ENCODE measurements at places on chromosomes 5 and 9.
A peak's percentile ranks its signal among the peaks of the same experiment; 100 is the strongest.

DNA sequence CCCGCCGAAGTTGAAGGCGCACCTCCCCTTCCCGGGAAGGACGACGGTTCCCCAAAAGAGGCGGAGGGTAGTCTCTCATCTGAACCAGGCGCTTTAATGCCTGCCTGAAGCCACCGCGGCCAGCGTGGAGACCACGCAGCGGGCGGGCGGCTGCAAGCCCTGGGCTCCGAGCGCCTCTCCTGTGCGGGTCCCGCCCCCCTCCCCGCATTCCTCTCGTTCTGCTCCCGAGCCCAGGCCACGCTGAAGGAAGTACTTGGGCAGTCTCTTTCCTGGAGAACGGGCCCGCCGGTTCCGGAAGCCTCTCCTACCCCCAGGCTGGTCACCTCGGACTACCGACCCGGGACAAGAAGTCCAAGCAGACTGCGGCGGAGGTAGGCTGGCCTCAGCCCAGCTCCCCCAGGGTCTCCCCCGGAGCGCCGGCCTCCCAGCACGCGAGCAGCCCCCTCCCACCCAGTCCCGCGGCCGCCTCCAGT, 571 bp downstream of the PPIC start:
- DNase-seq, result peak; percentile 9

GRCh38 chr9:88799541-88800328, 191.5 kb upstream of the S1PR3 start:
- DNase-seq, result no peak

GRCh38 chr5:45568813-45569212, 127.4 kb downstream of the HCN1 start:
- no peak for DNase-seq

DNA sequence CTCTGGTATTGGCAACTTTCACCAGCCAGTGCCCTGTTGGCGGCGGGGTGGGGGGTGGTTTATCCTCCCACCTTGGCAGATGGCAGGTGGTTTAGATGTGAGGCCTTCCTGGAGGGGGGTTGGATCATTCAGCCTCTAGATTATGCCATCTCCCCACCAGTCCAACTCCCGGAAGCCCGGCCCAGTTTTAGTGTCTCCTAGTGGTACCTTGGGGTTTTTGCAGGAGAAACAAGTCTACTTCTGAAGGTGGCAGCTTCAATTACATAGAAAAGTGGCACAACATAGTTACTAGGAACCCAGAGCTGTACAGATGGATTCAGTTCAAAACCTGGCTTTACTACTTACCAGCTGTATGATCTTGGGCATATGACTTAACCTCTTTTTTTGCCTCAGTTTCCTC, 11.3 kb downstream of the PRLR start:
- no peak for DNase-seq

DNA sequence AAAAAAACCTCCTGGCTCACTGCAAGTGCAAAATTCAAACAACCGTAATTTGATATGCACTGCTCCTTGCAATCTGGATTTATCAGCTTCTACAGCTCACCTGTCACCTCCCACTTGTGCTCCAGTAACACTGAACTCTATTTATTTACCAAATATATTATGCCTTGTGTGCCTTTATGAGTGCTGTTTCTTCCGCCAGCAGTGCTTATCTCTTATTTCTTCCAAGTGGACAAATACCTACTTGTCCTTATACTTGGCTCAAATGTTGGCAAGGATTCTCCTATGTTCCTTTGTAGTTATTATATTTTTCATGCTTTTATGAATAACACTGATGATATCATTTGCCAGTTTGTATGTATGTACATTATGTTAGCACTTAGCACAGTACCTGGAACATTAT, 145.7 kb upstream of the ARRDC3 start:
- DNase-seq, result no peak

DNA sequence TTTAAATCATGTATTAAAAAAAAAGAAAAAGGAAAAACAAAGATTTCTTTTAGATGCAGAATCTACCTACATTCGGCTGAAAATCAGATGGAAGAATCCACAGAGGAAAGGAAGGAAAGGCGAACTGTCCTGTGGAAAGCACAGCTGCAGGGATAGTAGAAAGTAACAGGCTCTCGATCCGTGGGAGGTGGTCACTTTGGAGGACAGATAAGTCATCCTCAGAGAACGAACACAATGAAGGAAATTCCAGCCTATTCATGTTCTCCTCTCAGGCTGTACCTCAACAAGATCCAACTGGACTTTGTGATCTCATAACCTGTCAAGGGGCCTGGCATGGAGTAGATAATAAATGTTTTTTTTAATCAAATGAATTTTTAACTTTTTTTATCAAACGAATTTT, 72.8 kb downstream of the NR6A1 start:
- no peak for DNase-seq

GRCh38 chr9:120696551-120697230, 17.6 kb downstream of the MEGF9 start:
- DNase-seq, result no peak

- no peak for DNase-seq
These were observed 685.8 kb downstream of the MAT2B start for GRCh38 chr5:164191240-164191639.

GRCh38 chr5:87027570-87027969, 240.1 kb upstream of the RASA1 start:
- no peak for DNase-seq

- no peak for DNase-seq
These were observed 185.1 kb downstream of the FSTL4 start for GRCh38 chr5:133427121-133427777.

- DNase-seq, result no peak
These were observed 5.5 kb downstream of the FOXD1 start for GRCh38 chr5:73442996-73443627.

DNA sequence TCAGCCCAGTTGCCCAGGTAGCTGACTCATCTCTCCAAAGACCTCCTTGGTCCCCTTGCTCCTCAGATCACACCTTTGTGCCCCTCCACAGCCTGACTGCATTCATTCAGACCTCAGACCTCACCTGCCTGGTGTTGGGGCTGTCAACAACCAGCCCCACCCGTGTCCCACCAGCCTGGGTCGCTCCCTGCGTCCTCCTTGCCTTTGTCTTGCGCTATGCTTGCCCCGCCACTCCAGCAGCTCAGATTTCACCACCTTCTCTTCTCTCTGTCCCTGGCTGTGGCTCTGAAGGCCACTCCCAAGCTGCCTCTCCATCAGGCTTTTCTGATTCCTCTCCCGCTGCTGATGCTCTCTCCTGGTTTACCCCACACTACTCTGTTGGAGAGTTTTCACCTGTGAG, 103.5 kb downstream of the MVB12B start:
- DNase-seq, result no peak

DNA sequence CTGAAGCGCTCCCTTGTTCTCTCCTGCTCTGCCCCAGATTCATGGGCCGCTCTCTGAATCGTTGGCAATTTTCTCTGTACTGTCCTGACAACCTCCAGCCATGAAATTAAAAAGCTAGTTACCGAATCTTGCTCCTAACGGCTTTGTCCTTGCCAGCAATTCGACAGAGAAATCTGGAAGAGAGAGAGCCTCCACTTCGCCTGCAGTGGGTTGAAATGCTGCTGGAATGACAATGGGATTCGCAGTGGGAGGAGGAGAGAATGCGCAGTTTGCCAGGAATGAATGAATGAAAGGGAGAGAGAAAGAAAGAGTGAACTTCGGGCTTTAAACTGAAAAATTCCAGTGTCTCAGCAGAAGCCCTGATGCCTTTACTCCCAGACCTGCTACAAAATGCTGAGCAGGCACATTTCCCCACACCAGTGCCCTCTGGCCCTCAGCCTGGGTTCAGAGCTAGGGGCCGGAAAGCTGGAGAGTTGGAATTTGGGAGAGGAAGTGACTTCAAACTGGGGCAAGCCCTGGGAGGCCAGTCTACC, 11.5 kb upstream of the BOD1 start:
- DNase-seq, result no peak

DNA sequence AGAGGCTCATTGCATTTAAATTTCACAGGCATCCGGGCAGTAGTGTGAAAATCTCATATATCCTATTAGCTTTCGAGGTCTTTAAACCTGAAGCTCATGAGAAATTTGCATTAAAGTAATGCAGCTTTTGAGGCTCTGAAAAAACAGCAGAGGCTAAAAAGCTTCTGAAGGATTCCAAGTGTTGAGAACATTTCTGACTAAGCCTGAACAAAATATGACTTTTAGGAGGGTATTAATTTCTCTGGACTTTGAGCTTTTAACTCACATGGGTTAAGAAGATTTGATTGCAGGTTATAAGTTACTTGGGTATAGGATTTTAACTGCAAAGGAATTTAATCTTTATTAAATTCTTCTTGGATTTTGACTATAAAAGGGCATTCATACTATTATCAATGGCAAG, 743.9 kb downstream of the TLE1 start:
- DNase-seq, result no peak

DNA sequence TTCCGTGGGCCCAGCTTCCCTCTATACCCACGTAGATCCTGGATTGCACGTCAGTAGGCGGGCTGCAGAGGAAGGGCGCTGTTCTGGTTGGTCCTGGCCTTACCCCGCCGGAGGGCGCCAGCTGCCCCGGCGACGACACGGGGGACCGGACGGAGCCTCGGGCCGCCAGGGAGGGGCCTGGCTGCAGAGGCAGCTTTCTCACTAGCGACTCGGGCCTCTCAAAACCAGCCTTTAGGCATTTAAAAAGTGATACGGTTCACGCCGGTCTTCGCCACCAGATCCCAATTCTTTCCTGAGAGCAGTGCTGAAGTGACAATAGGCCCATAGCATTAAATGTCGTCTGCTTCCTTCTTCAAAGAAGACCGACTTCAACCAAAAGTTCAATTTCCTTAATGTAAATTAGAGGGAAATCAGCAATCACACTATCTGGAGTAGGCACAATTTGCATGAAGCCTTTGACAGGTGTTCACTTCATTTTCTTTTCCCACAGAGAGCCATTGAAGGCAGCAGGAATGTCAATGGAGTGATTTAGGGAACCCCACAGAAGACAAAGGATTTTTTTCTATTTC, 17.6 kb upstream of the UBE2D2 start:
- DNase-seq, result peak; percentile 69

GRCh38 chr5:139451878-139452660, 10.5 kb downstream of the ECSCR start:
- peak; percentile 11 for DNase-seq

DNA sequence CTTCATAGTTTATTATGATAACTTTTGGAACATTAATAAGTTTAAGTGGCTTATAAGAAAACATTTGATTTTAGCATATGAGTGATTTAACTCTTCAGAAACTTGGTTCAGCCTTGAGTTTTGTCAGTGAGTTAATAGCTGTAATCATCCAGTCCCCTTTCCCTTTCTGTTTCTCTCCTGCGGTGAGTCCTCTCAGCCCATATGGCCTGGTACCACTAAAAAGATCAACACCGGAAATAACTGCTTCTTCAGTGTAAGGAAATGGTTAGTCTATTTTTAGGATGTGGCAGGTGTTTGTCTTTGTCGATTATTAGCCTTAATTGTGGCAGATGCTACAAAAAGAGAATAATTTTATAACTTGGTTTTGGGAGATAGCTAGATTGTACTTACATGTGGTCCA, 120.2 kb upstream of the GRHPR start:
- peak; percentile 57 for DNase-seq

Measured in activated CD4-positive, alpha-beta memory T cell treated with anti-CD3 and anti-CD28 coated beads for 36 hours (primary cell).